Muscle of arm (tissue), 14 donors: ENCODE measurements at places on chromosomes 6 and 20. TPM values are rescaled to one million over a fixed set of nuclear protein-coding genes. Genes with fewer than 3 reads are reported as not detected.
A peak's percentile ranks its signal among the peaks of the same experiment; 100 is the strongest.

The EPHA7 gene
- 9.5 TPM for polyA plus RNA-seq

The TMEM244 gene
- not detected for polyA plus RNA-seq

The RIN2 gene
- 208 TPM for polyA plus RNA-seq

The CRISP3 gene
- 0.30 TPM for polyA plus RNA-seq

The KCNB1 gene
- not detected for polyA plus RNA-seq

The CPXM1 gene
- 52.2 TPM for polyA plus RNA-seq

The TBXT gene
- not detected for polyA plus RNA-seq

DNA sequence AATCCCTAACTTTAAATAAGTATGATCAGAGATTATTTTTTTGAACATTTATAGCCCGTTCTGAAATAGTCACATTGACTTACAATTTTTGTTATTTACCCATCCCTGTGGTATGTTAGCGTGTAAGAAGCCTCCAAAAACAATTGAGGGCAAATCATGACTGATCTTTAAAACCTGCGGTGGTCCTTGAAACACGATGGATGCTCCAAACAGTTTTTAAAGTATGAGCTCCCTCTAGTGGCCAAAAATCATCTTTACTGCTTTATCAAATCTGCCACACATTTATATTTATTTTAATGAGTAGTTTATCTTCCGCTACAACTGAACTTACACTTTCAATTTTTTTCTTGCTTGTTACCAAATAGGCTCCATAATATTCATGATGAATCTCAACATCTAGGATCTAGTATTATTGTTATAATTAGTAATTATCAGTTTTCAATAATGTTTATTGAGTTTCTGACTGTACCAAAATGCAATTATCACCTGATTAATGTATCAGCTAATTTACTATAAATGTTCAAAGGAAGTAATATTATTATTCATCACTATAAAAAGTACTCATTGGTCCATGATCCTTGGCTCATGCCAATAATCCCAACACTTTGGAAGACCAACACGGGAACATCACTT is 52.2 kb downstream of the MARCKS start:
- DNase-seq = peak; percentile 83

GRCh38 chr6:70375882-70376281 is 37.4 kb upstream of the FAM135A start:
- DNase-seq = no peak

- DNase-seq = no peak
Measured at GRCh38 chr20:45067558-45067957, 33.4 kb downstream of the KCNS1 start.

DNA sequence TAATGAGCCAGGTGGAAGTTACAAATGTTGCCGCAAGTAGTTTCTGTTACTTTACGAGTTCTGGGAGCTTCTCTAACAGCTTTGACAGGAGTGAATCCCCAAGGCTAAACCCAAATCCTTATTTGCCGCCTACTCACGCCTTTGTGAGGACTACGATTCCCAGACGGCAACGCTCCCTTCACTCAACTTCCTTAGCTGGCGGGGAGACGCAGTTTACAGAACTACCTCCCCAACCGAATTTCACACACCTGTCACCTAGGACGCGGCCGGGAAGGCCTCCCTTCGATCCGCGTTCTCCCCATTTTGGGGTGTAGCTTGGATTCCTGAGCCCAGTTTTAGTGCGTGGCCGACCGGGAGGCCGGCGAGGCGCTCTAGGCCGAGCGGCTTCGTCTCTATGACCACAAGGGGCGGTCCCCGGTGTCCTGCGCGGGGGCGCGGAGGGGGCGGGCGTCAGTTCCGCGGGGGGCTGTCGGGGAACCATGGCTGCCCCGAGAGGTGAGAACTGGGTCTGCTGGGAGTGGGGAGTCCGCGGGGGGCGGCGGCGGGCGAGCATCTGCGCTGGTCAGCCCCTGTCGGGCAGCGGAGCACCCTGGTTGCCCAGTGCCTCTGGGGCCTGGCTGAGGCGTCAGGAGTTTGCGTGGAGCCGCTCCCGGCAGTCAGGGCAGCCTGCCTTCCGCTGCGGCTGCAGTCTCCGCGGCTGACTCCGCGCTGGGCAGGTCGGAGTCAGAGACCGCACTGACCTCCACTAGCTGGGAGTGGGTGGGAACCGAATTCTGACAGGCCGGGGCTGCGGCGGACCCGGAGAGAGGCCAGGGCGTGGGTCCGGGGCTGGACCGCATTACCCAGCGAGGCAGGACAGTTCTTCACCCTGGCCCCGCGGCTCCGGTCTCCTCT is at the start of gene SLC35A1:
SLC35A1 (plus strand) TSS at position 450 of the 894 bp plus-strand sequence; CDS start at position 480, 30 bp downstream.
- peak; percentile 91 for DNase-seq

- DNase-seq = no peak
Measured at GRCh38 chr6:21614226-21614625, 20.7 kb downstream of the SOX4 start.

- DNase-seq = peak; percentile 44
Measured at GRCh38 chr6:71250099-71250602, 38.5 kb upstream of the OGFRL1 start.

GRCh38 chr6:21246075-21246474 is 347.5 kb upstream of the SOX4 start:
- DNase-seq = no peak

- no peak for DNase-seq
Measured at GRCh38 chr6:118791499-118791898, 102.5 kb upstream of the ASF1A start.

DNA sequence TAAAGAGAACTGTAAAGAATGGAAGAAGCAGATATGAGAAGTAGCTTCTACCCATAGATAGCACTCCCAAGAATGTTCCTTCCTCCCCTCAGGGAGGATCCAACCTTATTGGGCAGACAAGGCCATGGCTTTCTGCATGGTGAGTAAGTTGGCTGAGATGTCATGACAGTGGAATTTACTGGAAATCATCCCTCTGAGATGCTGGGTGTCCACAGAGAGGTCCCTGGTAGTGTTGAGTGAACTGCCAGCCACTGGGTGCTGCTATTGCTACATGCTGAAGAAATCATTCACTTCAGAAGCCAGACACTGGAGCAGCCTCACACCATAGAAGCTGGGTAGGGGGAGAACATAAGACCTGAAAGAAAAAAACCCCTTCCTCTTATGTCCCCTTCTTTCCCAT is 46.4 kb upstream of the FERMT1 start:
- no peak for DNase-seq

- DNase-seq = no peak
Measured at GRCh38 chr20:37234254-37234581, 27.4 kb downstream of the GHRH start.

GRCh38 chr6:75201021-75201420 is 4.8 kb downstream of the COL12A1 start:
- DNase-seq = peak; percentile 43
